ENCODE measurements at places on chromosomes 5 and 9. TPM values are rescaled to one million over a fixed set of nuclear protein-coding genes. Genes with fewer than 3 reads are reported as not detected.

GRCh38 chr5:91541696-91542095 lies 158.6 kb upstream of the ARRDC3 start:
- no peak for DNase-seq

GRCh38 chr9:135968083-135968476 lies 6.9 kb upstream of the UBAC1 start:
- no peak for DNase-seq

The DDX4 gene
- not detected for polyA plus RNA-seq

The CCNO gene
- polyA plus RNA-seq, result not detected

- DNase-seq, result no peak
Observed at GRCh38 chr9:110650991-110651411, 17.6 kb upstream of the MUSK start.

The ZBTB6 gene
- 1.6 TPM for polyA plus RNA-seq

GRCh38 chr5:54760182-54760935 lies 225.0 kb downstream of the ESM1 start:
- no peak for DNase-seq

DNA sequence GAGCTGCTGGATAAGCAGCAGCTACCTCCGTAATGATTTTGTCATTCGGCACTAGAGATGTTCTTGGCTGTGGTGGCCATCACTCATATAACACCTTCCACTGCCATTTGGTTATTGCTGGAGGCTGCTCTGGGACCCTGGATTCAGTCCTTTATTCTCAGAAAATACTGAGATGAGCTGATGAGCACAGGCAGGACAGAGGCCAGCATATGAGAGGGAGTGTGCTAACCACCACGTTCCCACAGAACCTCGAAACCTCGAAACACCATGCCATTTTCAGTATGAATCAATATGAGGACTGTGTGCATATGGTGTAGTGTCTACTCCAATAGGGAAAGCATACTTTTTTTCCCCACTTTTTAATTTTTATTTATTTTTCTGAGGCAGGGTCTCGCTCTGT lies 56.6 kb downstream of the ADAM19 start:
- DNase-seq, result no peak

DNA sequence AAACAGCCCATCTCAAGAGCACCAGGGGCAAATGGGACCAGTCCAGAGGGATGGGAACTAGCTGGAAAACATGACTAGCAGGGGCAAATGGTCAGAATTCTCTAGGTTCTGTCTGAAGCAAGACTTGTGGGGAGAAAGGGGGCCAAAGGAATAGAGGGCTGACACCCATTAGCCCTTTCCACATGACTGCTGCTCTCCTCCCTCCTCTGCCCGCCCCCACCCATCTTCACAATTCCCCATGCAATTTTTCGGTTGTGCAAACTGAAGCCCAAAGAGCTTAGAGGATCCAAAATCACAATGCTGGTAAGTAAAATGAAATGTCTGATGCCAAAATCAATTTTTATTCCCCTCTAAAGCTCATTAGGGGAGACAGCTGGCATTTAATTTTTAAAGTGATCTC lies 207.1 kb downstream of the DCP2 start:
- no peak for DNase-seq

GRCh38 chr9:137554349-137554748 lies 2.7 kb downstream of the MRPL41 start:
- no peak for DNase-seq

- no peak for DNase-seq
Observed at GRCh38 chr9:38004809-38005560, 64.0 kb downstream of the SHB start.

DNA sequence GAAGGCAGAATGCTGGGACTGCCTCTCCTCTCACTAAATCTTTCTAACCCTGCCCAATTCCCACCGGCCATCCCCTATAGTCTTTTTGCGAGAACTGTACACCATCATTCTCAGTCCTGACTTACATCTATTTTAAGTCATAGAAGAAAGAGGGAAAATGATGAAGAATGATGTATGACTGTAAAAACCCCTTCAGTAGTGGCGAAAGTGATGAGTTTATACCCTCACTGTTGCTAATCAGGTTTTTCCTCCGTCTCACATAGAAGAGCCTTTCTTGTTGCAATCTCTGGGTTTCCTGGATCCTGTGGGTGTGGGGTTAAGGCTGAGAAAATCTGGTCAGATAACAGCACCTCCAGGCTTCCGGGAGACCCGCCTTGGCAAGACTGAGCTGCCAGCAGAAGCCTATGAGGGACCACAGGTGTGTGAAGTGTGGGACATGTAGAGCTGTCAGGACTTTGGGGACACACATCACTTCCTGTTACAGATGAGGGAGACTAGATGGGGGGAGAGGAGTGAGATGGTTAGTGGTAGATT lies 147.1 kb upstream of the SLC12A2 start:
- DNase-seq, result no peak

- no peak for DNase-seq
Observed at GRCh38 chr9:134825025-134825424, 55.6 kb upstream of the FCN2 start.

The OSMR gene
- polyA plus RNA-seq, result not detected

GRCh38 chr5:147805030-147805454 lies 22.5 kb upstream of the JAKMIP2 start:
- DNase-seq, result peak; percentile 31

GRCh38 chr5:176835918-176836317 lies 25.6 kb downstream of the UNC5A start:
- no peak for DNase-seq

DNA sequence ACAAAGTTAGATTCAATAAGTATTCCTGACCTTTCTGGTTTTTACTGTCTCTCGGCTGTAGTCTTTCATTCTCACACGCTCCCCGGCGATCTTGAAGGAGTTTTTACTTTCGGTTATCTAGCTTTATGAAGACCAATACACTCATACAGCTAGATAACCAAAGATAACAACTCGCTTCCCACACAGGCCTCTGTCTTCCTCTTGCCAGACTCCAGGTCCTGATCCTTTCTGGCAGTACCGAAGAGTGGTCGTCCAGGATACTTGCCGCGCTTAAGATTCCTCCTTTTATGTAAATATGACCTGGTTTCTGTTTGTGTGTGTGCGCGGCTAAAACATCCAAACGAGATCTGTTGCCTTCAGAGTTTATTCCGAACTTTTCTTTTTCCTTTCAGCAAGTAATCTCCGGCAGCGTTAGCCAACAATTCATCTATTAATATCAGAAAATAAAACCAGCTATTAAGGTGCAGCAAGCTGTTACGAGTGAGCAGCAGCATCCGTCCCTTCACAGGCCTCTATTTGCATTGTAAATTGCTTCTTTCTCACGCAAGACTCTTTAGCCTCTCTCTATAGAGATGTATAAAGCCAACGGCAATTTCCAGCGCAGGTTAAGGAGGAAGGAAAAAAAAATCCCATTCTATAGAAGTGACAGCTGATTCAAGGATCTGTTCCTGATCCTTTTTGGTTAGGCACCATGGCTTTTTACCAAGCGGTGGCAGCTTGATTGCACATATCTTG lies 216.1 kb downstream of the MEF2C start:
- DNase-seq, result peak; percentile 45

The SPRY4 gene
- not detected for polyA plus RNA-seq

GRCh38 chr9:7671847-7672246 lies 127.7 kb downstream of the DMAC1 start:
- DNase-seq, result no peak

All from CD4-positive, CD25-positive, alpha-beta regulatory T cell (primary cell).